Activated T-helper 9 cell treated with anti-CD3 and anti-CD28 coated beads, Interleukin-2, amount 50 U/mL, for 16 hours (primary cell): ENCODE measurements at places on chromosomes 5 and 9.

DNA sequence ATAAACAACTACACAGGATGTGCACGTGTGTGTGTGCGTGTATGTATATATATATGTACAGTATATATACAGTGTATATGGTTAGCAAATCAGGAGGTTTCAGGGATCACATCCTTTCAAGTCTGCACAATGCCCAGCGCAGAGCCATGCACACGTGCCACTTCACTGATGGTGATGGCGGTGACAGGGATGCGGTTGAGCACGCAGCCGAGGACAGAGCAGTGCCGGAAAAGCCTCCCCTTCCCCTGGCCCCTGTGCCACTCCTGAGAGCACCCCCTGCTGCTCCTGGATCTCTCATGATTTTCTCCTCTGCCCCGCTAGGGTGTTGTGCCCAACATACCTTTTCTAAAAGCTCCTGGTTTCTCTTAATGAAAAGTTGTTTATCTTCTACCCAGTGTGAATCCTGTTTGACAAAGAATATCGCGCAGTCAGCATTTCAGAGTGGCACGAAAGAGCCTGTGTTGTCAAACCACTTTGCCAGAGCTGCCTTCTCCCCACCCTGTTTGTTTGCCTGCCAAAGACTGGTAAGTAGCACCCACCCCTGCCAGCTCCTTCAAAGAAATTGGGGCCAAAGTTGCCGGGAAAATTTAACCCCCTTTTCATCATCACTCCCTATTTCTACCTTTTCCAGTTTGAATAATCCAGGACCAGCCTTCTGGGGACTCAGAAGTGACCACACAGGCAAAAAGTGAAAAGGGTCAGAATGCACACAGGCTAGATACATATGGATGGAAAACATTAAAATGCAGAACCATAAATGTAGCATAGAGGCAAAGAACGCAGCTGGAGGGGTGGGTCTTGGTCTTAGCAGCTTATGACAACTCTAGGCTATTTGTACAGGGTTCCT is 126.2 kb upstream of the DPYSL3 start:
- no peak for DNase-seq

DNA sequence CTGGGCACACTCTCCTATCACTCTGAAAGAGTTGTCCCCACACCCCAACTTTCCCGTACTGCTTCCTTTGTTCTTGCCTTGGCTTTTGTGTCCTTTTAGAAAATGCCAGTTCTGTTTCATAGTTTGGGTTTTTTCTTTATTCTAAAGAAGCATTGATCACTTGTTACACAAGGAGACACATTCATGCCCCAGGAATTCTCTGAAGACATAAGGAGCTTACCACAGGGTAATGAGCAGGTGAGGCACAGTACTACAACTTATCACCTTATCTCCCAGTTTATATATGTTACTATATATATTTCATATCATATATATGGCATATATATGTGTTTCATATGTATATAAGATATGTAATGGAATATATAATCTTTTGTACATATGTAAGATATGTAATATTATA is 6.5 kb upstream of the SSBP2 start:
- DNase-seq: no peak

DNA sequence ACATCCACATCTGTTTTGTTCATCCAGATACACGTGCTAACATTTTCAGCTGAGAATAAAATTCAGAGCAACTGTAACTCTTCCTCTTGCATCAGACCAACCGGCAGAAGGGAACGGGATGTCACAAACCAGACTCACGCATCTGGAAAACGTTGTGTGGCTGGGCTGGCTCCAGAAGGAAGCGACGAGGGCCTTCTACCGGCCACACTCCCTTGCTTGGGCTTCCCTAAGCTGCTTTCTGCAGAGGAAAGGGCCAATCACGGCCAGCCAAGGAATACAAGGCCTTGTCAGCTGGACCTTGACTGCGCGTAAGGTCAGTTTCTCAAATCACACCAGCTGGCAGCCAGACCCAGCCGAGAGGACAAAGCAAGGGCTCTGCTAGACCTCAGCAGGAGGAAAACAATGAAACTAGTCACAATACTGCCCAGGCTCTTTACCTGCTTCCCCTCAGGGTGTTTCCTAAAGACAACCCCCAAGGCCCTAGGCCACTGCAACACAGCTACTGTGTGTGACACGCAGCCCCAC is 106.1 kb downstream of the THBS4 start:
- DNase-seq: no peak

- no peak for DNase-seq
Observed at GRCh38 chr9:128636556-128637530, 19.8 kb downstream of the DYNC2I2 start.

- no peak for DNase-seq
Observed at GRCh38 chr5:146589028-146589345, 73.0 kb upstream of the GPR151 start.

- no peak for DNase-seq
Observed at GRCh38 chr5:135134691-135135381, 100.8 kb upstream of the PITX1 start.

- DNase-seq: no peak
Observed at GRCh38 chr5:107456281-107456715, 214.4 kb downstream of the EFNA5 start.

DNA sequence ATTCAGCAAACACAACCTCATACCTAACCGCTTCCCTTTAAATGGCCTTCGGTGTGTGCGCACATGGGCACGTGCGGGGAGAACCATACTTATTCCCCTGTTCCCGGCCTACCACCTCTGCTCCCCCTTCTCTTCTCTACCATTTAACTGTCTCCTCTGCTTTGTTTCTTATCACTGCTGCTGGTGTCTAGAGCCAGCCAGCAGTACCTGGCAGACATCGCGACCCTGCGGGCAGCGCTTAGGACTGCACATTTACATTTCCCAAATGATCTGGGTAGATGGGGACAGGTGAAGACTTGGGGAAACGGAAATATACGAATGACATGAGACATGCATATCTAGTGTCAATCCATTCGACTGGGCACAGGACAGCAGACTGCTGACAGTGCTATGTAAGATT is 56.6 kb downstream of the PSMB7 start:
- no peak for DNase-seq

GRCh38 chr9:33092634-33093033 is 16.2 kb upstream of the SMU1 start:
- no peak for DNase-seq

- no peak for DNase-seq
Observed at GRCh38 chr5:36692791-36693763, 86.7 kb downstream of the SLC1A3 start.

DNA sequence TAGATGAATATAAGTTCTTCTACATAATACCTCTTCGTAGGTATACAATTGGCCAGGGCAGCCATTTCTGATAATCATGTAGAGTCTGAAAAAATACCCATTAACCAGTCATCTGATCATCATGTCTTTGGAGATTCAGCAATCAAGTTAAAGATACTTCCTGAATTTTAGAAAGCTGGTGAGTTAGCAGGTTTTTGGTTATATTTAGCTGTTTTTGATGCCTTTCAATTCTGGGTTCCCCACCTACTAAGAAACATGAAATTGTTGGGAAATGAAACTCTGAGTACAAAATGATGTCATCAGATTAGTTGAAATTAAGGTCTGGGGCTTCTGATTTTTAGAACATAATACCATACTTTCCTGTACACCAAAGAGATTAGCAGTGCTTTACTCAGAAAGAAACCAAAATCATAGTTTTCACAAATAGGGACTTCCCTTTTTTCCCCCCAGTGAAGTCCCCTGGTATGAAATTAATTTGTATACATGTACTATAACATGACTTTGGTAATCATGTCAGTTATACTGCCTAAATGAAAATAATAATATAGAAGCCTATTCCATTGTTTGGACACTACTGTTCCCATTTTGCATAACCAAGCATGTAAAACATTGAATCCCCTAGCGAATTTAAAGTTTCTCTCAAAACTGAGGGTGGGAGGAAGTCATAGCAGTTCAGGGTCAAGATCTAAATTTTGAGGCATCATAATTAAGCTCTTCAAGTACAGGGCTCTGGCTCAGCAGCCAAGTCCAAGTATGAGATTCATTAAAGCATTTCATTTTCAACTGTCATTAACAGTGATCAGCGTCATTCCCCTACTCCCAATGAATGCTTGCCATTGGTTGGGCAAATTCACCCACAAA is 17.9 kb downstream of the PRLR start:
- no peak for DNase-seq

GRCh38 chr5:10849278-10849677 is 88.2 kb upstream of the DAP start:
- no peak for DNase-seq

GRCh38 chr5:111126896-111127295 is 34.7 kb downstream of the WDR36 start:
- no peak for DNase-seq

- no peak for DNase-seq
Observed at GRCh38 chr5:177537389-177538361, 16.7 kb downstream of the FAM193B start.

GRCh38 chr5:54876976-54877375 is 108.4 kb downstream of the ESM1 start:
- DNase-seq: no peak

DNA sequence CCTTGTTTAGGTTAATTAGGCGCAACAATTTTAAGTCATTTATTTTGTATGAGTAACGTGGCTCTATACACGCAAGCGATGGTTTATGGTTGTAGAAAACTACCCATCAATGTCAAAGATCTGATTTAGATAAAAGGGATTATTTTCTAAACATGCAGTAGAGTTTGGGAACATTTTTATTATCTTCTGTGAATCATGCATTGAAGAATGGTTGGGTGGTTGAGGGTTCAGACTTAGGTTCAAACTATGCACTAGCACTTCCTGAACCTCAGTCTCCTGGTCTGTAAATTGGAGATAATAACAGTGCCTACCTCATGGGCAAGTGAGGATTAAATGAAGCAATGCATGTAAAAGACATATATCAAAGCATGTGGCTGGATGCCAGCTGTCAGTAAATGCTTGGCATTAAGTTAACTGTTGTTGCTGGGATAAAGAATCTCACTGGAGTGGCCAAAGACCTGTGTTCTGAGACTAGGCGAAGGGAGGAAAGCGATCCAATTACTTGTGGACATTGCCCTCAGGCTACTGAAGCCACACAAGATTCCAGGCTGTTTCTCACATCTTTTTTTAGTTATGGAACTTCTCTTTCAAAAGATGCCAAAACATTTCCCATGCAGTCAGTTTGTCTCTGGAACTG is 1.1 kb upstream of the OTULINL start:
- DNase-seq: no peak

DNA sequence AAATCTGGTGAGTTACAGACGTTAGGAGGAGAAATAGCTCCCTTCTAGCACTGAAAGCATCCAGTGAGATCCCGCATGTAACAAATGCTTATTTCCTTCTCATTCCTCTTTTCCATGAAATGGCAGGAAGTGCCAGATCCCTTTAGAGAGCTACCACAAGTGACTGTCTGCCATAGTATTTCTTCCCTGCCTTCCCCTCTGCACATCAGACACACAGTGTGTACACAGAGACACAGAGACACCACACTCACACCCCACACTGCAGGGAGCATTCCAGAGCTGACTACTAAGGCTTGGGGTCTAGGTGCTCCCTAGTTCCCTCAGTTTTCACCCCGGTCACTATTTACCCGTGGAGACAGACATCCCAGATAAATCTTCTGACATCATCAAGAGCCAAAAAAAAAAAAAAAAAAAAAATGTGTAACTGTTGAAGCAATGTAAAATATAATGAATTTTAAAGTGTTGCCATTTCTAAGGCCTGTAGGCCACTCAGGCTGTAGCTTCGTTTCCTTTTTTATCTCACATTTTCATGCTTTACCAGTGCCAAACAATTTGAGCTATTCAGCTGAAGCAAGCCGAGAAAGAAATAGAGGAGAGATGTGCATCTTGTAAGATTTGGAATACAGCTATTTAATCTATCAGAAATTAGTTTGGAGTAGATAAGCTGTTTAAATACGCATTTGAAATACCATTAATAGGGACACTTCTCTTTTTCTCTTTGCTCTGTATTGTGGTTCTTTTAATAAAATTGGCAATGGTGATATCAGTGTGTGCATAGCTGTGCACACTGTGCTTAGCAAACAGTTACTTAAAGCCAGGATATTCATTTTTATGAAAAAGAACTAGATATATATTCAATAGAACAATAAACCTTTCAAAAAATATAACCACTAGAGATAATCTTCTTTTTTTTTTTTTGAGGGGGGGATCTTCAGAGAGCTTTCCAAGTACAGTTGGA is 405.5 kb downstream of the PDE4D start:
- DNase-seq: no peak

GRCh38 chr9:72065076-72065475 is 4.7 kb upstream of the C9orf57 start:
- no peak for DNase-seq

- DNase-seq: no peak
Observed at GRCh38 chr5:164041105-164041504, 535.7 kb downstream of the MAT2B start.

DNA sequence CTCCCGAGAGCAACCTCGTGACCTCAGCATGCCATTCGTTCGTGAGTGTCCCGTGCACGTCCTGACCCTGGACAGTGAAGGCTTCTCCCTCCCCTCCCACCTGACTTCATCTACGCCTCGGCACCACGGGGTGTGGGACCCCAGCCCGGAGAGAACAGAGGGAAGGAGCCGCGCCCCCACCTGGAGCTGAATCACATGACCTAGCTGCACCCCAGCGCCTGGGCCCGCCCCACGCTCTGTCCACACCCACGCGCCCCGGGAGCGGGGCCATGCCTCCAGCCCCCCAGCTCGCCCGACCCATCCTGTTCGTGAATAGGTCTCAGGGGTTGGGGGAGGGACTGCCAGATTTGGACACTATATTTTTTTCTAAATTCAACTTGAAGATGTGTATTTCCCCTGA is 38.3 kb upstream of the FCN2 start:
- DNase-seq: no peak

DNA sequence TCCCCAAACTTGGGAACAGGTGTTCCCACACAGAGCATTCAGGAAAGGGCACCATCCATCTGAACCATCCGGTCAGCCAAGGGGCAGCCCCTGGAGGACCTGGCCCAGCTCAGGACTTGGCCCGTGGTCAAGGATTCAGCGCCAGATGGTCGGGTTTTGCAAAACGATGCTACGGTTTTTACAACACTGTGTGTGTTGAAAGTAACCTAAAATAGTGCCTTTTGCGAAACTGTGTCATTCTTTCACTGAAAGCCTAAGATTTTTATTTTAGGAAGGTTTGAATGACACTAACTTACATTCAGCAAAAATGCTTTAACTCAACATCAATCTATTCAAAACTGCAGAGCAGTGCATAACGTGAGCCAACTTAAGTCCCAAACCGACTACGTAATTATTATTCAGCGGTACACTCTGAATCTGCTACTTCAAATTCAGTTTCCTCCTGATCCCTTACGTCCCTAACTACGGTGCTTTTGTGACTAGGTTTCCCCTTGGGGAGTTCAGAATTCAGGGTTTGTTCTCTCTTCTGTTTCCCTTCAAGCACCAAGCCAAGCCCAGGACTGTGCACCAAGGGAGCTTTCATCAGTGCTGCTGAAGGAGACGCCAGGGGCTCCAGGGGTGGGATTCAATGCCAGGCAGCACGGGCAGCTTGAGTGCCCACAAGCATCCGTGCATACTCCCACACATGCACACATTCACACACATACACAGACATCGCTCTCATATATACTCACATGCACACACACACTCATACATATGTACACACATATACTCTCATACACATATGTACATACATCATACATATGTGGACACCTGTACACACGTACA is 25.8 kb downstream of the LPCAT1 start:
- no peak for DNase-seq
